ENCODE measurements at places on chromosomes 1 and 21. TPM values are rescaled to one million over a fixed set of nuclear protein-coding genes. Genes with fewer than 3 reads are reported as not detected.

Gene GJA8
- not detected for total RNA-seq

Gene AIRE
- total RNA-seq = not detected

Gene PRKAA2
- total RNA-seq = 0.10 TPM

Gene HUNK
- 0.20 TPM for total RNA-seq

DNA sequence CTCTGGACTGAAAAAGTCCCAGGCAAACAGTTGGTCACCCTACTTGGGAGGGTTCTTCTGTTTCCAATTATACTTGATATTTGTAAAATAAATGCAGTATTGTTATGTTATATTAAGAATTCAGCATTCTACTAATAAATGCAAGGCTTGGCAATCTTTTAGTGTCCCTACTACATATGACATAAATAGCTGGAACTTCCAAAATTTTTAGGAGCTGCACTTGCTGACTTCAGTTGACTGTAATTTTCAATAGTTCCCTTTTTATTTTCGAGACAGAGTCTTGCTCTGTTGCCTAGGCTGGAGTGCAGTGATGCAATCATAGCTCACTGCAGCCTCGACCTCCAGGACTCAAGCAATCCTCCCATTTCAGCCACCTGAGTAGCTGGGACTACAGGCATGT, 20.0 kb downstream of the FOXD3 start:
- DNase-seq = no peak

- DNase-seq = peak; percentile 49
Measured at GRCh38 chr1:15994590-15995351, 9.3 kb upstream of the SRARP start.

DNA sequence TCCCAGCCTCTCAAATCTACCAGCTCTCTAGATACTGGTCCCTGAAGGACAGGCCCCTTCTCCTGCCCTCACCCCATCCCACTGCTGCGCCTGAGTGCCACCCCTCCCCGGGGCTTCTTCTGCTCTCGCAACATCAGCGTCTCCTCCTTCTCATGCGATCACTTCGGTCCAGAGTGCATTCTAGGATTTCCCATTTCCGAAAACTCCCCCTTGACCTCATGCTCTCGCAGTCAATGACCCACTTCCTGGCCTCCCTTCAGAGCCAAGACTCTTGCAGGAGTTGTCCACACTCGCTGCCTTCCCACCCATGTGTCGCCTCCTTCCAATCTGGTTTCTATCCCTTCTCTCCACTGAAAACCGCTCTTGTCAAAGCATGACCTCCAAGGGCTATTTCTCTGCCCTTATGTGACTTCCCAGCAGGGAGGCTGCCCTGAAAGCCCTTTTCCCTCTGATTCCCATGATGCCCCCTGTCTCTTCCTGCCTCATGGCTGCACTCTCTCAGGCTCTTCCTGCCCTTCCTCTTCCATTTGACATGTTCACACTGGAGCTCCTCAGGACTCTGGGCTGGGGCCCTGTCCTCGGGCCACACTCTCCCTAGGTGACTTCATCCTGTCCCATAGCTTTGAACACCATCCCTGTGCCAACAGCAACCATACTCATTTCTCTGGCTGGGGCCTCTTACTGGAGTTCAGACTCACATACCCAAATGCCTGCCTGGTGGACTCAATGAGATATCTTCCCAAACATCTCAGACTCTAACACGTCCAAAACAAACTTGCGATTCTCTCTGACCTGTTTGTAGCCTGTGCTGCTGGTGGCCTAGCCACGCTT, 46.0 kb downstream of the LDLRAD2 start:
- DNase-seq = no peak

GRCh38 chr1:190373705-190374336, 103.8 kb downstream of the BRINP3 start:
- no peak for DNase-seq

DNA sequence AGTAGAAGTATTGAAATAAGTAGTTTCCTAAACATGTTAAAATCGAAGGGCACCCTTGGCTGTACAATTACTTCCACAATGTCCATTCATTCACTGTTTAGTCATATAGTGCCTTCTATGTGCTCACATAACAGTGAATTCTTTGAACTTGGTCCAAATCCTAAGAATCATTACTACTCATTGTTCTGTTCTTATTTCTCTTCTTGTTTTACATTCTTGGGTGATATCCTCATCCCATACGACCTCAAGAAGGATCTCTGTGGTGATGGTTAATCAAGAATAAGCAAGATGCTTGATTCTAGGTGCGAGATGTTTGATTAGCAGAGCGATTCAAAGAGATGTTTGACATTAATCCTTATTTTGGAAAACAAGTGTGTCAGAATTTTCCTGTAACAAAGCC, 667.4 kb upstream of the ZP4 start:
- no peak for DNase-seq

DNA sequence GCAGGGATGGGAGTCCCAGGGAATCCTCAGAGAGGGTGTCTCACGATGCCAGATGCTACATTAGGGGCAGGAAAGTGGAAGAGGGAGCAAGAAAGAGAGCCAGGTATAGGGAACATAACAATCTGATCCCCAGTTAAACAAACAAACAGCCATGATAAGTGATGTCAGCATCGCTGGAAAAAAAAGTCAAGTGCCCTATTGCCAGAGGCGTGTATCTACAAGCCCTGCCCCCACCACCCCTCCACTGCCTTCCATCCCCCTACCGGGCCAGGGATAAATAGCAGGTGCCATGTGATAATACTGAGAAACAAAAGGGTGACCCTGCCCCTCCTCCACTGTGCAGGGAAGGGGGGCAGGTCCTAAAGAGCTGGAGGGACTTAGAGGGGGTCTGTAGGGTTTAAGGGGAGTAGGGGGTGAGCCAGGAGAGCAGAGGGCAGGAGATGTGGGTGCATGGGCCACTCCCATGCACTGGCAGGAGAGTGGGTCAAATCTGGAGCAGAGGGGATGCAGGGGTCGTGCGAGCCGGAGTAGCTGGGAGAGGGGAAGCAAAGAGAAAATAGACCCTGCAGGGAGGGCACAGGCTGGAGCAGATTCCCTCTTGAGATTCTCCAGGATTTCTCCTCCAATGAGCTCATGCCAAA, 3.4 kb downstream of the SLC26A9 start:
- DNase-seq = no peak
